ENCODE measurements at places on chromosomes 16 and 17. TPM values are rescaled to one million over a fixed set of nuclear protein-coding genes. Genes with fewer than 3 reads are reported as not detected.

GRCh38 chr16:24988593-24989338, 26.4 kb downstream of the ARHGAP17 start:
- H3K4me1 ChIP-seq, result no peaks in the 10 kb centered on the region
- DNase-seq, result no peak
- H3K36me3 ChIP-seq, result no peaks in the 10 kb centered on the region
- no peak overlapping the region for H3K4me3 ChIP-seq
- no peaks in the 10 kb centered on the region for H3K27me3 ChIP-seq

- no peak overlapping the region for H3K4me3 ChIP-seq
- no peaks in the 10 kb centered on the region for H3K4me1 ChIP-seq
- no peaks in the 10 kb centered on the region for H3K36me3 ChIP-seq
- no peaks in the 10 kb centered on the region for H3K27me3 ChIP-seq
- no peak overlapping the region for H3K27ac ChIP-seq
These were observed 9.9 kb downstream of the LGALS3BP start for GRCh38 chr17:78969865-78970264.

DNA sequence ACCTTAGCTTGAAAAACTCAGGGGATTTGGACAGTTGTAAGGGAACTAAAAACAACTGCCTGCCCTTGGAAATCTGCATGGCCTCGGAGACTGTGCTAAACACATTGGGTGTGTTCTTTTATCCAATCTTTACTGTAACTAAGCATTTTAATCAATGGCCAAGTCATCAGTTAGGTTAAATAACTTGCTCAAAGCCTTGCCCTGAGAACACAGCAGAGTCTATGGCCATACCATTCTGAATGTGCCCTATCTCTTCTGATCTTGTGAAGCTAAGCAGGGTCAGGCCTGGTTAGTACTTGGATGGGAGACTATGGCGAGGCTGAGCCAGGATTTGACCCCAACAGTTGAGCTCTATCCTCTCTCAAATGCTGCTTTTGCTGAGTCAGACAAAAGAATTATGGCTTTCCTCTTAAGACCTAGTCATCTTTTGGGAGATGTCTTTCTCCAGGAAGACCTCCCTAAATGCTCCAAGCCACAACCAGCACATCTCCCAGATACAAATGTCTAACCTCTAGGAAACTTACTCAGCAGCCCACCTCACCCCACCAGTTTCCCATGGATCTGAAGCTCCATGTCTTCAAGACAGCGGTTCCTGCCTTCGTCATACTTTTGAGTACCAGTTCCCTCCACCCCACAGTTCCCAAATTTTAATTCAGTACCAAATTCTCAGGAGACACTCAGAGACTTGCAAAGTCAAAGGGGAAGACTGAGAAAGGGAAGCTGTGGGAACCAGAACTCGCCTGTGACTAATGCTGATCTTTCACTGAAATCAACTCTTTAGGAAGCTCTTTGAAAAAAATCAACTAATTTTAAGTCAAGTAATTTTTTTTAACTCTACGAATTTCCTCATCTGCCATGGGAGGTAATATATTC, 336.1 kb downstream of the MAF start:
- H3K27me3 ChIP-seq, result no peaks in the 10 kb centered on the region
- H3K27ac ChIP-seq, result no peak overlapping the region
- DNase-seq, result no peak
- no peaks in the 10 kb centered on the region for H3K36me3 ChIP-seq
- no peak overlapping the region for H3K4me3 ChIP-seq

Gene CDH16
- not detected for total RNA-seq

GRCh38 chr16:25493136-25493811, 198.5 kb upstream of the HS3ST4 start:
- no peak for DNase-seq
- H3K27me3 ChIP-seq, result no peaks in the 10 kb centered on the region
- H3K4me1 ChIP-seq, result no peaks in the 10 kb centered on the region
- H3K4me3 ChIP-seq, result no peak overlapping the region

DNA sequence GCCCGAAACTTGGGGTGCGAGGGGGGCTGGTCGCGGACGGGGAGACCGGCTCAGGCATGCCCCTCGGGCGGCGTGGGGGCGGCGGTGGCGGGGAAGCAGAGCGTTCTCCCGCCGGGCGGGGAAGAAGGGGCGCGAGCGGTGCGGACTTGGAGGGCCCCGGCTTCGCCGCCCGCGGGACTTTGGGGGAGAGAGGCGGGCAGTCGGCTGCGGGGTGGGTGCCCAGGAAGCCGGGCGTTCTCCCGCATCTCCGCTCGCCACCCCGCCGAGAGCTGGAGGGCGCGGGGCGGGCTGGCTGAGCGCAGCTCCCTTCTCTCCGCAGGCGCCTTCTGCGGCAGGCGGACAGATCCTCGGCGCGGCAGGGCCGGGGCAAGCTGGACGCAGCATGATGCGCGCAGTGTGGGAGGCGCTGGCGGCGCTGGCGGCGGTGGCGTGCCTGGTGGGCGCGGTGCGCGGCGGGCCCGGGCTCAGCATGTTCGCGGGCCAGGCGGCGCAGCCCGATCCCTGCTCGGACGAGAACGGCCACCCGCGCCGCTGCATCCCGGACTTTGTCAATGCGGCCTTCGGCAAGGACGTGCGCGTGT, 772 bp downstream of the NTN1 start:
- no peaks in the 10 kb centered on the region for H3K36me3 ChIP-seq
- peaks cover 6% of the 10 kb centered on the region for H3K4me1 ChIP-seq
- peak overlapping the region; percentile 61 for H3K4me3 ChIP-seq
- DNase-seq, result peak; percentile 58

- peaks cover 2% of the 10 kb centered on the region for H3K27me3 ChIP-seq
- no peak for DNase-seq
- no peaks in the 10 kb centered on the region for H3K36me3 ChIP-seq
- peak overlapping the region; percentile 89 for H3K4me3 ChIP-seq
- H3K4me1 ChIP-seq, result peaks cover 8% of the 10 kb centered on the region
- no peak overlapping the region for H3K27ac ChIP-seq
These were observed 1.2 kb upstream of the SHISA9 start for GRCh38 chr16:12900156-12900555.

- no peak for DNase-seq
- peaks cover 11% of the 10 kb centered on the region for H3K36me3 ChIP-seq
- no peak overlapping the region for H3K27ac ChIP-seq
These were observed 9.2 kb downstream of the RAB40C start for GRCh38 chr16:598823-599739.

GRCh38 chr17:413016-413350, 60.4 kb upstream of the RPH3AL start:
- H3K27me3 ChIP-seq, result no peaks in the 10 kb centered on the region
- DNase-seq, result no peak
- H3K27ac ChIP-seq, result no peak overlapping the region
- no peaks in the 10 kb centered on the region for H3K4me1 ChIP-seq
- no peak overlapping the region for H3K4me3 ChIP-seq
